ENCODE measurements at places on chromosomes 11 and 22.

DNA sequence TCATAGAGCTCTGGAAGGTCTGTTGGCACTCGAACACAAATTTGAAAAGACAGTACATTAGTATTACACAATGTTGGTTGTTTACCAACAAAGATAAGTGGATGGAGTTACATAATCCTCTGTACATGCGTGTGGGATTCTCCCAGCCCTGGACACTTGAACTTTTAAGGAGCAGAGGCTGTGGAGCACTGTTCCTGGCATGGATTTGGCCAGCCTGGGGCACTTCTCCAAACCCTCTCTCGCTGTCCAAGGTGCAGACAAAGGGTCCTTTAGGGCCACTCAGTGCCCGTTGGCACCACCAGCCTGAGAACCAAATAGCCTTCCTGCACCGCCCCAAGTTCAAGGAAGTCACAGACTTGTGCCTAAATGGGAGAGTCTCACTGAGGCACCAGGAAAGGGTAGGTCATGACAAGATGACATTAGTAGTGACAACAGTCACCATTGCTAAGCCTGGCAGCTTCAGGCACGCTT is 1.6 kb upstream of the ANO1 start:
- no peak for DNase-seq

- no peak for DNase-seq
Observed at GRCh38 chr22:22235558-22235957, 9.0 kb upstream of the VPREB1 start.

- no peak for DNase-seq
Observed at GRCh38 chr22:29719899-29720645, at the start of gene CABP7. Gene CABP7, plus strand, starts transcription at chr22:29720003. Its CDS starts 422 bp downstream, at chr22:29720425.

GRCh38 chr22:30054067-30054763 is 26.0 kb upstream of the HORMAD2 start:
- DNase-seq = no peak

GRCh38 chr22:22397292-22397870 is 111.2 kb downstream of the ZNF280B start:
- DNase-seq = no peak

GRCh38 chr11:74024261-74025029 is 15.6 kb upstream of the UCP3 start:
- peak; percentile 53 for DNase-seq

DNA sequence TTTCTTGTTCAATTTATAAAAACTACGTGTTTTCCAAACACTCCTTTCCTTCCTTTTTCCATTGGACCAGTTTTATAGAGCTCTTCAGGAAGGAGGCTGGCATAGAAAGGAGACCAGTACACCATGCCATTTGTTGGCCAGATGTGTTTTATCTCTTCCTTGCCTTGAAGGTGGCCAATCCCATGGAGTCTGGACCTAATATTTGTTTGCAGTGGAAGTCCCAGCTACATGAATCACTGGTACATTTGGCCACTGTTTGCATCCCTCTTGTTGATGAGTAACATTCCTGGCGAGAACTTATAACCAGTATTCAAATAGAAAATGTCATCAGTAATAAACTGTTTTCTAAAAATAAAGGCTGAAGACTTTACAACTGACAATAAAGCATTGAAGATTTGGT is 110.2 kb downstream of the ANO3 start:
- no peak for DNase-seq

GRCh38 chr22:19801340-19802000 is 40.9 kb downstream of the TBX1 start:
- no peak for DNase-seq

GRCh38 chr11:69645801-69646492 is 5.0 kb downstream of the CCND1 start:
- DNase-seq = no peak

- DNase-seq = no peak
Observed at GRCh38 chr22:30860176-30861105, 108.1 kb downstream of the MORC2 start.

GRCh38 chr11:112200252-112200651 is 24.9 kb downstream of the BCO2 start:
- no peak for DNase-seq

DNA sequence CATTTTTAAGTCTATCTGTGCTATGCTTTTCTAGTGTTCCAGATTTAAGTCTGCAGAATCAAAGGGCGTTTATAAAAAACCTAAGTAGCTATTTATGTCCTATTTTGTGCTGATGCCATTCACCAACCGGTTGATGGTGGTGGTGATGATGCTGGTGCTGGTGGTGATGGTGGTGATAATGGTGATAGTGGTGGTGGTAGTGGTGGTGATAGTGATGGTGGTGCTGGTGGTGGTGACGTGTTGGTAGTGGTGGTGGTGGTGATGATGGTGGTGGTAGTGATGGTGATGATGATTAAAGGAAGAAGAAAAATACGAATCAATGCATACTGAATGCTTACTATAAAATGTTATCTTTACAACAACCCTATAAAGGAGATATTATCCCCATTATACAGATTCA is 178.2 kb downstream of the OPCML start:
- no peak for DNase-seq

DNA sequence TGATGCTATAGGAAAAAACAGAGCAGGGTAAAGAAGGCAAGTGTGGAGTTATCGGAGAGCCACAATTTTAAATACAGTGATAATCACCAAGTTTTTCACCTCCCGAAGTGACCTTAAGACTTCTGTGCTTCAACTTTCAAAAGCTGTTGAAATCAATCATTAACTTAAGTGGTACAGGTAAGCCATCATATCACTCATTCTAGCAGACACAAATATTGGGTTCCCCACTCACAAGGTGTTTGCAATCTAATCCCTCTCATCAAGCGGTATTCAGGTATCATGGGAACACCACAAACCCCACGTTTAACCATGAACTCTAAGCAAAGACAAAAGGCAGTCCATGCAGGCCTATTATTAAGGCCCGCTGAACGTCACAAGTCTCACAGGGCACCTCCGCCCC is 26.8 kb downstream of the LARGE1 start:
- no peak for DNase-seq

- no peak for DNase-seq
Observed at GRCh38 chr22:21683401-21683811, 17.6 kb downstream of the PPIL2 start.

DNA sequence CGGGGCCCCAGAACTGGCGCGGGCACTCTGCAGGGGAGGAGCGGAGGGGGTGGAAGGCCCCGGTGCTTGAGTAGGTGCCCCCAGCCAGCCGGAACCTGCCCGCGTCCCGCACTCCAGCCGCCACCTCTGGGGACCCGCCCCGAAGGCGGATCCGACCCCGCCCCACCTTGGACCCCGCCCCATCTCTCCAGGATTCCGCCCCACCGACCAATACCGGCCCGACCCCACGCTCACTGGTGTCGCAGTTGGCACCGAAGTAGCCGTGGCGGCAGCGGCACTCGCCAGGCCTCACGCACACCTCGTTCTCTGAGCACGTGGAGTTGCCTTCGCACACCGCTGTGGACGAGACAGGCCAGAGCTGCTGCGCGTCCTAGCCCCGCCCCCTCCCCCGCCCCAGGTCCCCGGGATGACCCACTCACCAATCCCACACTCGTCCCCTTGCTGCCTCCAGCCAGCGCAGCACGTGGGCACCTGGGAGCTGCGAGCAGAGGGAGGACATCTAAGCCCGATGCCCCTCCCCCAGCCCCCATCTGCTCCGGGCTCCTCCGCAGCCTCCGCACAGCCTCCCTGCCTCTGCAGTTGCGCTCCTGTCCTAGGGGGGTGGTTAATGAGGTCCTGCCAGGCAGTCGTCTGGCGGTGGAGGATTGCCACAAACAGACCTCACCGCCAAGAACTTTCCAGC is 6.0 kb downstream of the SCARF2 start:
- DNase-seq = no peak

DNA sequence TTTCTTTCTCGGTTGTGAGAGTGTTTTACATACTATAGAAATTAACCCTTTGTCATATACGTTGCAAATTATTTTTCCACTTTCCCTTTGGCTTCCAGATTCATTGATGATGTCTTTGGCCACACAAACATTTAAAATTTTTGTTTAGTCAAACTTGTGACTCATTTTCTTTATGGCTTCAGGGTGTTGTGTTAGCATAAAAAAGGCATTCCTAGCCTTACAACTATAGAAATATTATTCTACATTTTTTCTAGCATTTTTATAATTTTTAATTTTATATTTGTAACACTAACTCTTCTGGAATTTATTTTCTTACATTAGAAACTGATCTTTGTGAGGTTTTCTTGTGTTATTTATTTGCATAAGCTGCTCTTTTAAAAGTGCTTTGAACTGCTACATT is 12.1 kb downstream of the GRIA4 start:
- DNase-seq = no peak

- DNase-seq = no peak
Observed at GRCh38 chr11:75577207-75577606, 15.2 kb downstream of the SERPINH1 start.

- DNase-seq = no peak
Observed at GRCh38 chr11:86773513-86774252, 26.7 kb upstream of the PRSS23 start.

DNA sequence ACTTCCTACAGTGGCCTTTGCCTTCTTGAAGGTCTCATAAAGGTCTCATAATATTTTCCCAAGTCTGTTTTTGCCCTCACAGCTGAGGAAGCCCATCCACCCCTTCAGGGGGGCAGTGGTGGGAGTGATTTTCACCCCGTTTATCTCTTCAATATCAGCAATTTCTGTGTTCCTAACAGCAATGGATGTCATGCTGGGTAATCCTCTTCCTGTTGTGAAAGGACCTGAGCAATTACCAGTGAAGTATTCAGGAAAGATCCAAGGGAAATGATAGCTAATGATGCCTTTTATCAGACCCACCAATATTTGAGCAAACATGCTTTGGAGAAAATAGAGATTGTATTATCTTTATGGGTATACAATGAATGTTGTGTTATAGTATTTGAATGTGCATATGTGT is 226.9 kb downstream of the INSC start:
- no peak for DNase-seq

DNA sequence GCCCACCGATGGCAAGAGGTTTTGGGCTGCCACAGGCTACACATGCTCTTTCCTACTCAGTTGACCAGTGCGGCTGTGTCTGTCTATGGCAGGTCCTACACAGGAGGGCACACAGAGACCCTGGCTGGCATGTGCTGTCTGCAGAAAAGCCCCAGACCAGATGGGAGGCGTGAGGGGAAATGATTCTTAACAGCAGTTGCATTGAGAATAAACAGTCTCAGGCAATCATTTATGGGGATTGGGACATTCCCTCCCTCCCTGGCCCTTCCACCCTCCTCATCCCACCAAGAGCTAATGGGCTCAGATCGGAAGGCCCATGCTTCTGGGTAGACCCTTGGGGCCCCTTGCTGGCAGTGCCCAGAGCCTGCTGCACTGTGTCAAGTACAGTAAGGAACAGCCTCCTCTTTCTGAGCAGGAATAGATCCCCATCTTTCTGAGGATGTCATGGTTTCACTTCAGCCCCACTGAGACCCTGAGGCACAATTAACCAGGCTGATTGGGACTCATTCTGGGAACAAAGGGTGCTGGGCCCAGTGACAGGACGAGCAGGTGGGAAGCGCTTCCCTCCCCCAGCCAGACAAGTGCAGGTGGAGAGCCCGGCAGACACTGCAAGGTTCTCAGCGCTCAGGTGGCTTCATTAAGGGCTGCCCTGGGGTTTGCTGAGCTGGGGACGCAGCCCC is 28.3 kb downstream of the TSPAN18 start:
- no peak for DNase-seq

DNA sequence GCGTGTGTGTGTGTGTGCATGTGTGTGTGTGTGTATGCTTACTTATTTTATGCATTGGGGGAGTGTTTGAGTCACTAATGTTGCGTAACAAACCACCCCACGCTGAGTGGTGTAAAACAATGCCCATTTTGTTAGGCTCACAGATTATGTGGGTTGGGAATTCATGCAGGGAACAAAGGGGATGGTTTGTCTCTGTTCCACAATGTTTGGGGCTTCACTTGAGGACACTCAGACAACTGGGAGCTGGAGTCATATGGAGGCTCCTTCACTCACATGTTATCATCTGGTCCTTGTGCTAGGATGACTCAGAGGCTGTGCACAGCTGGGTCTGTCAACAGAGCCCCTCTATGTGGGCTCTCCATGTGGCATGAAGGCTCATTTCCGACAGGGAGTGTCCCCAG is 51.3 kb upstream of the LARGE1 start:
- no peak for DNase-seq

DNA sequence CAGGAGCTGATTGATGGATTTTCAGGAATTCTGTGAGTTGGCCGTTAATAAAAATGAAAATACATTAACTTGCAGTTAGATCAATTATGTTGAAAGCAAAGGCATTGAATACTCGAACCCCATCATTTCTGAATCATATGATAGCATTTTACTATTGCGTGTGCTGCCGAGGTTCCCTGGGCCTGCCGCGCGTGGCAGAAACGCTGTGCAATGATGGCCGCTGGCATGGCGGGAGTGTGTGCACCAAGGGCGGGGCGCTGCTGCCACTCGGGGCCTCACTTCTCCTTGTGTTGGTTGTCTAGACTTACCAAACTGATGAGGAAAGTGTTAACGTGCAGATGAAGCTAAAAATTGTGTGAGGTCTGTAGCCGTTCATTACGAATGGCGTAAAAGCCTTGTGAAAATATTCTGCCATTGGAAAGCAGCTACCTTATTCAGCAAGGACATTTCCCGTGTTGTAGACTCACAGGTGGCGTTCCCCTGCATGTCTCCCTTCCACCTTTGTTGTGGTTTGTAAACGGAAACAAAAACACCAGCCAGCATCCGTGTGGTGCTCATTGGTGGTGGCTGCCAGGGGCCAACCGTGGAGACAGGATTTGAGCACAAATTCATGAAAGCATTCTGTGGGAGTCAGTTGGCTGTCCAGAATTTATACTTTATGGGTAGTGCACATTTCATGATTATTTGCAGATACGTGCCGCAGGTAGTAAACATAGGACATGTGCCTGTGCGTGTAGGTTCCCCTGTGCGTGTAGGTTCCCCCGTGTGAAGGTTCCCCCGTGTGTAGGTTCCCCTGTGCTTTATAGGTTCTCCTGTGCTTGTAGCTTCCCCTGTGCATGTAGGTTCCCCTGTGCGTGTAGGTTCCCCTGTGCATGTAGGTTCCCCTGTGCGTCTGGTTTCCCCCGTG is 5.9 kb upstream of the GRAMD4 start:
- no peak for DNase-seq

DNA sequence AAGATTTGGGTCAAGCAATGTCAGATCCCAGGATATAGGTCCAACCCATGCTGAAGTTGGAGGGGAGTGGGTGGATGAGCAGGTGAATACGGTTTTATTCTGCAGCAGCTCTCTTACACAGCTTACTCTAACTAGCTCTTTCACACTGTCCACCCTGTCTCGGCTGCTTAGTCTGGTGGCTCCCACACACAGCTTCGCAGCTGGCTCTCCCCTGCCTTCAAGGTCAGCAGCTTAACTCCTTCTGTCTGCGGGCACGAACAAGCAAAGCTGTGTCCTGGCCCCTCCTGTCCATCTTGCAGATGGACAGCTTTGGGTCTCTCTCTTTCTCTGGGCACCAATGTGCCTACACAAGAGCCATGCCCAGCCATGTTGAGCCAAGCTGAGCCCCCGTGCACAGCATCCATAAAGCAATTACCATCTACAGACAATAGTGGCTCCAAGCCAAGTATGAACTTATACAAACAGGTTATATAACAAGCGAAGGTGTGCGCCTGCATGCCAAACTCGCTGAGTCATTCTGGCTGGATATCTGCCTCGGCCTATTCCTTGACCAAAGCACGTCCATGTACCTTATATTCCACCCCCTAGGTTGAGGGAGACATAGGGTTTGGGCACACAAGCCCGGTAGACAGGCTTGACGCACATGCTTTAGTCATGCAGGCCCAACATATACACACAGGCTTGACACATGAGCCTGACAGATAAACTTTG is 1307.8 kb upstream of the RAG2 start:
- no peak for DNase-seq
